Activated CD4-positive, alpha-beta T cell treated with anti-CD3 and anti-CD28 coated beads, Interleukin-2, amount 50 U/mL, for 48 hours (primary cell): ENCODE measurements at places on chromosomes 13 and 19.
A peak's percentile ranks its signal among the peaks of the same experiment; 100 is the strongest.

GRCh38 chr13:84121456-84121855 lies 239.2 kb upstream of the SLITRK1 start:
- DNase-seq: no peak

- no peak for DNase-seq
Measured at GRCh38 chr13:98514288-98514687, 62.6 kb downstream of the STK24 start.

GRCh38 chr13:49566461-49566860 lies 18.9 kb downstream of the RCBTB1 start:
- no peak for DNase-seq

DNA sequence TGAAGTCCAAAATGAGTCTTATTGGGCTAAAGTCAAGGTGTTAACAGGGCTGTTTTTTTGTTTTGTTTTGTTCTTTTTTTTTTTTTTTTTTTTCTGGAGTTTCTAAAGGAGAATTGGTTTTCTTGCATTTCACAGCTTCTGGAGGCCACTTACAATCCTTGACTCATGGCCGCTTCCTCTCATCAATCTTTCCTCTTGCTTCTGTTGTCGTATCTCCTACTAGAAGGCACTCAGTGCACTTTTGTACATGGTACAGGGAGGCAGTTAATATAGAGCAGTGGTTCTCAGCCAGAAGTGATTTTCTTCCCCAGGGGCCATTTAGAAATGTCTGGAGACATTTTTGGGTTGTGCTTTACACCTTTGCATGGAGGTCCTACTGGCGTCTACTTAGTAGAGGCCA lies 546.6 kb downstream of the DCT start:
- no peak for DNase-seq

GRCh38 chr19:21519488-21519887 lies 14.1 kb downstream of the ZNF429 start:
- DNase-seq: no peak

- DNase-seq: no peak
Measured at GRCh38 chr13:50691176-50691680, 152.3 kb downstream of the DLEU7 start.

DNA sequence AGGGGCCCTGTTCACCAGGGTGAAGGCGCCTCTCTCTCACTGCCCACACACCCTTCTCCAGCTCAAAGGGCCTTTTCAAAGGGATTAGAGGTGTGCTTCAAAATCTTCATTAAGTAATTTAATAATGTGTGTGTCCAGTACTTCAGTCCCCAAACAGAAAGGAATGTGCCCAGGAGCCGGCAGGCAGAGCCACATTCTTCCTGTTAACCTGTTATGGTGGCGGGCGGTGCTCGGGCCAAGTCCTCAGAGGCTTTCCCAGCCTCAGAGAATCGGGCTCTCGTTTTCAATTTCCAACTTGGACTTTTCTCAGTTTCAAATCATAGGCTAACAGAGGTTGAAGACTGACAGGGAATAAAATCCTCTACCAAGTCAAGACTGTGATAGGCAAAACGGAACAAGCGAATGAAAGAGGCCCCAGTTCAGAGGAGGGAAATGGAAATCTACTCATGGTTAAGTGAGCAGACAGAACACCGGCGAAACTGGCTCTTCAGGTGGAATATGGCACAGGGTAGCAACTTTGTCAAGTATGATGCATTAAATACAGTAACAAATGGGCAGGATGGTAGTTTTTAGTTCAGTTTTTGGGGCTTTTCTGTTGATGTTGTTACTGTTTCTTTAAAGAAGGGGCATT lies 68.6 kb downstream of the FOXO1 start:
- no peak for DNase-seq

DNA sequence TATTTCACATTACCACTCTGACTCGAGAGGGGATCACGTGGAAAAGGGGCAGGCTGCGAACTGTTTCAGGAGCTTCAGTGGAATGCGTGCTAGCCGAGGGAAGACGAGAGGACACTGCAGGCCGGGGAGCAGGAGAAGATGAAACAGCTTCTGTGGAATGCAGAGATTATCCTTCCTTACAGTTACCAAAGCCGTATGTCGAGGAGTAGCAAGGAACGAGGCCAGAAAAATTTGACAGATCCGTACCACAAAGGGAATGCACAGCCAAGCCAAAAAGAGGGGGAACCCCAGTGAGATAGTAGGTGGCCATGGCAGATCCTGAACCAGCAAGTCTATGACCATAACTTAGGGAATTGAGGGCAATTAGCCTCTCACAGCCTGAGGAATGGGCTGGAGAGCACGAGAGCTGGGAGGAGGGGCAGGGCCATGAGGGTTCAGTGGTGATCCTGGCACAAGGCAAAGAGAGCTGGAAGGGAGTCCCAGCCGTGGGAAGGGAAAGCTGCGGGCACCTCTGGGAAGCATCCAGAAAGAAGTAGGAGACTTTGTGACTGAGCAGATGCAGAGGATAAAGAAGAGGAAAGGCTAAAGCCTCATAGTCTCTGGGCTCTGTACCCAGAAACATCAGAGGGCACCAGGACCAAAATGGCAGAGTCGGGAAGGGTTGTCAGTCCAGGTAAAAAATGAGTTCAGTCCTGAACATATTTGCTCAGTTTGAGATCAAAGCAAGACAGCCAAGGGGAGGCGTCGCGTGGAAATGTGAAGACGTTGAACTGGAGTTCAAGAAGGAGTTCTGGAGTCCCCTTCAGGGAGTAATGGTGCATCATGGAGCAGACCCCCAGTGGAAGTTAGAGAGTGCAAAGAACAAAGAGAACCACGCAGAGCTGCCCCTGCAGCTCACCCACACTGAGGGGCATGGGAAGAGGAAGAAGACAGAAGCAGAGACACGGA lies 5.1 kb downstream of the COL4A1 start:
- no peak for DNase-seq

DNA sequence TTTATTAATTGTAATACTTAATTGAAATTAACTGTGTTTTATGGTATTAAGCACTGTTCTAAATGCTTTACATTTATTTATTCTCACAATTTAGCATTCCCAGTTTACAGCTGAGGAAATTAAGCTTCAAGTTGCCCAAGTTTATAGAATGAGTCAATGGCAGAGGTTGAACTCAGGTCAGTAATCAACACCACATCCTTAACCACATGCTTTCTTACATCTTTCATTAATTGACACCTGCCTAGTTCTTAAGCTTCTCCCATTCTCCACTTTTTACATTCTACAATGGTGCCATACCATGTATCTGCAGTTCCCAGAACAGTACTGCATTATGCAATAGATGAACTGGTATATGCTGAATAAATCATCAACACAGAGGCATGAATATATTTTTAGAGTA lies 11.7 kb upstream of the RBM26 start:
- no peak for DNase-seq

GRCh38 chr19:54137699-54138488 lies at the start of gene CNOT3:
TSS of gene CNOT3 (plus strand) at chr19:54137762. CDS start at chr19:54142979, 5,217 bp downstream.
- DNase-seq: peak; percentile 30

- DNase-seq: no peak
Measured at GRCh38 chr19:40697007-40697406, 6.6 kb upstream of the NUMBL start.

DNA sequence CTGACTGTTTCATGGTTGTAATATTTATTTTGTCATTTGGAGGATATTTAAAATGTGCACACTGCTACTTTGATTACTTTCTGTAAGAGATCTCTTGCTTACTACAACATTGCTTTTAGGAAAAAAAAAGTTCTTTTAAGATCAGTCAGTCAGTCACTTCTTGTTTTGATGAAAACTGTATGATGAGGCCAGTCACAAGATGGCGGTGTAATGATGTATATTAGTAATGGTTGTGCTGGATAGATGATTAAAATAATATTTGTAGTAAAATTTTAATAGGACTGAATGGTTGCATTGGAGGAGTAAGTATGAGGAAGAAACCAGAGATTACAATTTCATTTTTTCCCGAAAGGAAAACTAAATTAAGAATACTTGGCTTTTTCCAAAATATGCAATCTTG lies 2411.1 kb downstream of the PCDH9 start:
- DNase-seq: no peak

GRCh38 chr13:109146912-109147647 lies 517.7 kb downstream of the MYO16 start:
- no peak for DNase-seq

GRCh38 chr13:19587635-19588300 lies 26.4 kb upstream of the TPTE2 start:
- DNase-seq: no peak

- DNase-seq: no peak
Measured at GRCh38 chr13:48266701-48267639, 34.0 kb downstream of the ITM2B start.

- DNase-seq: peak; percentile 22
Measured at GRCh38 chr19:7970716-7971448, 27.4 kb upstream of the TIMM44 start.

DNA sequence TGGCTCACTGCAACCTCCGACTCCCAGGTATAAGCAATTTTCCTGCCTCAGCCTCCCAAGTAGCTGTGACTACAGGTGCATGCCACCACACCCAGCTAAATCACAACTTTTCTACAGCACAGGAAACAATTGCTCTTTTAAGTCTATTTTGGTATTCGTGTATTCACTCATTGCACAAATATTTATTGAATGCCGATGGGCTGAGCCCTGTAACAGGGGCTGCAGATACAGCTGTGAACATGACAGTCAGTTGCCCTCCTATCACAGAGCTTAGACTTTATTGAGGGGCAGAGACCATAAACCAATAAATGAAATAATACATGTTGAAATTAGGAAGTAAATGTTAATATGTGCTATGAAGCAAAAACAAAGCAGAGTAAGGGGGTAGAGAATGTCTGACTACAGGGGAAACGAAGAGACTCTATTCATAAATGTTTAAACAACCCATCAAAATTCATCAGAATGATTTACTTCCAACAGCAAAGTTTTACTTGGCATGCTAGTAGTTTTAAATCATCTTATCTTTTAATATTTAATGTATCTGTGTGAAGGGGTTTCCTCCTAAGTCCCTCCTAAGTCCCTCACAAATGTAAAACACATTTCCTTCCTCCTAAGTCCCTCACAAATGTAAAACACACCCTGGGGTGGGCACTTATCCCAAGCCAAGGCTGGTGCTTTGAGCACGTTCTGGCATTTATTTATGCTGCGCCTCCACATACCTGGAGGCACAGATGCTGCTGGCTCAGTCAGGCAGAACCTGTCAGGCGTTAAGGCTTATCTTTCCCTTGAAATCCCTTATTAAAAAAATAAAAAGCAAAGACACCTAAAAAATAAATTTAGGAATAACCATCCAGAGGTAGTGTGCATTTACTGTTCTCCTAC lies 140.8 kb downstream of the MIPEP start:
- no peak for DNase-seq

- no peak for DNase-seq
Measured at GRCh38 chr13:105170438-105170837, 1365.0 kb downstream of the EFNB2 start.

DNA sequence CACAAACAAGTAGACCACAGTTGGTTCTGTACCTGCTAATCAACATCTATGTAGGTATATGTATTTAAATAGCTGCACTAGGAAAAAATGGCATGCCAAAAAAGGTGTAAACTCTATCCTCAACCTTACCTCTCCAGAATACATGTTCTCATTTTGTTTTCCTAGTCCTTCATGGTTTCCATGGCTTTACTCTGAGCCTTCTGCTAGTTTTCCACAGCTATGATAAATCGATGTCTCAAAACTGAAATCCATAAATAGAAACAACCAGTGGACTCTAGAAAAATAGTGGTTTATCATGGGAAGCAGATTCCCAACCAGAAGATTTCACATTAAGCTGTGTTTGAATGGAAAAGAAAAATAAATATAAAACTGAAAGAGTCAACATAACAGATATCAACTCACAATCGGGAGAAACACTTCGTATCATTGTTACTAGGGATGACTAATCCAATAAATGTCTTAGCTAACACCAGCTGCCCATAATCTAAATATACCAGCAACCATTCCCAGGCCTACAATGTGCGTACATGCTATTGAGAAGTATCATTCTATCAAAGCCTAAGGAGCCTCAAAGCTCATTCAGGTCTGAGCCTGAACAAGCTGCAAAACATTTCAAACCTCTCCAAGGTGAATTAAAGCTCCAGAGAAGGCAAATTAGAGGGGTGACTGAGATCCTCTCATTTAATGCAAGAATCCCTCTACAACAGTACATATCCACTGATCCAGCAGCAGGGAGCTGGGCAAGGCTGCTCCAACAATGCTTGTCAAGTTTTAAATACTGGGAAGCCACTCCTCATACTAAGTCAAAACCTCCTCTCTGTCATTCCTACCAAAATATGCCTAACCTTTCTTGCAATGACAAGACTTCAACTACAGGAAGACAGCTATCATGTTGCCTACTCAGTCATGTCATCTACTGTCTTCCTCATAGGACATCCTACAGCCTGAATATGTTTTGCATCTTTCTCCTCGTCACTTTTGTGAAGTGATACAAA lies 90.2 kb downstream of the KCTD12 start:
- no peak for DNase-seq

GRCh38 chr13:19561585-19561984 lies 253 bp upstream of the TPTE2 start:
- no peak for DNase-seq

GRCh38 chr13:22126433-22127021 lies 455.7 kb downstream of the FGF9 start:
- DNase-seq: no peak

- no peak for DNase-seq
Measured at GRCh38 chr13:108332791-108333190, 63.3 kb downstream of the TNFSF13B start.

GRCh38 chr13:35514801-35515502 lies 38.5 kb upstream of the MAB21L1 start:
- no peak for DNase-seq

DNA sequence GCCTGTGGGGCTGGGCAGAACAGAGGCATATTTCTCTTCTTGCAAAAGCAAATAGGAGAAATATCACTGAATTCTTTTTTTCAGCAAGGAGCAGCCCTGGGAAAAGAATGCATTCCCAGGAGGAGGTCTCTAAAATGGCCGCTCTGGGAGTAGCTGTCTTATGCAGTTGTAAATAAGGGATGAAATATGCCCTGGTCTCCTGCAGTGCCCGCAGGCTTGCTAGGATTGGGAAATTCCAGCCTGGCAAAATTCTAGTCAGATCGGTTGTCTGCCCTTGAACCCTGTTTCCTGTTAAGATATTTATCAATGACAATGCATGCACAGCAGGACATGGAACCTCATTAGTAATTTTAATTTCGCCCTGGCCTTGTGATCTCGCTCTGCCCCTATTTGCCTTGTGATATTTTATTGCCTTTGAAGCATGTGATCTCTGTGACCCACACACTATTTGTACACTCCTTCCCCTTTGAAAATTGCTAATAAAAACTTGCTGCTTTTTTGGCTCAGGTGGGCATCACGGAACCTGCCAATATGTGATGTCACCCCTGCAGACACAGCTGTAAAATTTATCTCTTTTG lies 1993.2 kb downstream of the PCDH9 start:
- DNase-seq: no peak

DNA sequence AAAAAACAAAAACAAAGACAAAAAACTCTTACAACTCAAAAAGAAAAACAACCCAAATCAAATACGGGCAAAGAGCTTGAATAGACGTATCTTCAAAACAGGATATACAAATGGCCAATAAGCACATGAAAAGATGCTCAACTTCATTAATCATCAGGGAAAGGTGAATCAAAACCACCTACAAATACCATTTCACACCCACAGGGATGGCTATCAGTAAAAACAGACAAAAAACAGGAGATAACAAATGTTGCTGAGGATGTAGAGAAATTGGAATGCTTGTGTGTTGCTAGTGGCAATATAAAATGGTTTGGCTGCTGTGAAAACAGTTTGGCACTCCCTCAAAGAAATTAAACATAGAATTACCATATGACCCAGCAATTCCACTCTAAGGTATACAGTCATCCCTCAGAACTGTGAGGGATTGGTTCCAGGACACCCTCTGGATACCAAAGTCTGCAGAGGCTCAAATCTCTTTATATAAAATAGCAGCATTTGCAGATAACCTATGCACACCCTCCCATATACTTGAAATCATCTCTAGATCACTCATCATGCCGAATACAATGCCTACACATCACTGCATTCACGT lies 29.7 kb downstream of the MLLT1 start:
- DNase-seq: no peak
